ENCODE measurements at places on chromosomes 1 and 21. TPM values are rescaled to one million over a fixed set of nuclear protein-coding genes. Genes with fewer than 3 reads are reported as not detected.

AMY1C gene
- total RNA-seq, result not detected

MANEAL gene
- total RNA-seq, result 1.8 TPM

CYP4A11 gene
- total RNA-seq, result not detected

LRRN2 gene
- total RNA-seq, result 1.3 TPM

CLDN17 gene
- not detected for total RNA-seq

CASQ1 gene
- 0.26 TPM for total RNA-seq

PDC gene
- total RNA-seq, result not detected

ST6GALNAC3 gene
- total RNA-seq, result 20.0 TPM

- no peaks in the 10 kb centered on the region for H3K27me3 ChIP-seq
- peak; percentile 32 for DNase-seq
- no peaks in the 10 kb centered on the region for H3K36me3 ChIP-seq
- no peaks in the 10 kb centered on the region for H3K4me1 ChIP-seq
Observed at GRCh38 chr21:36104317-36105300, 30.3 kb upstream of the CBR3 start.

DNA sequence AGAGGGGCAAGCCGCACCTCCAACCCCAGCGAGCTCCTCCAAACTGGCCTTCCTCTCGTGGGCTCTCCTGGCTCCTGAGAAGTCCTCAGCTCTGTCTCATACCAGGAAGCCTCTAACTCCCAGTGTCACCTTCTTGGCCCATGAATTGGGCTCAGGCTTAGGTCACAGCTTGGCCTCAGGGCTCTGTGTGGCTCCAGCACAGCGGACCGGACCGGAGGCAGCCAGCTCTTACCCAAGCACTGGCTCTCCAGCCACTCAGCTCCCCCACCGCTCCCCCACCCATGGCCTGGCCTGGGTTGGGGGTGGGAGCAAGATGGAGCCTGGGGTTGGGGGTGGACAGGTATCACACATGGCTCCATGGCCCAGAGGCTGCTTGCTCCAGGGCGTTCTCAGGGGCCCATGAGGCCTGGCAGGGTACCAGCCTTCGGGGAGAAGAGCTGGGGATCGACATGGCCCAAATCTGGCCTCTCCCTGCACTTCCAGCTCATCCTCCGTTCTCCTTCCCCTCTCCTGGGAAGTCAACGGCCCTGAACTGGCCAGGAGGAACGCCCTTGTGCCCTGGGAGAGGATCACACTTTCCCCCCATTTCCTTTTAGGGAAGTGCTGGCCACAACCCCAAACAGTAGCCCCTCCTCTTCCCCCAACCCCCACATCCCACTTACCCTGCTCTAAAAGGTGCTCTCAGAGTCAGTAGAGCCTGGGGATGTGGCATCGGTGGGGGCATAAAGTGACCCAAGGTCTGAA, 97.5 kb downstream of the CASZ1 start:
- peak overlapping the region; percentile 34 for H3K27ac ChIP-seq
- no peaks in the 10 kb centered on the region for H3K27me3 ChIP-seq
- H3K4me3 ChIP-seq, result no peak overlapping the region
- no peaks in the 10 kb centered on the region for H3K4me1 ChIP-seq
- H3K36me3 ChIP-seq, result no peaks in the 10 kb centered on the region

DNA sequence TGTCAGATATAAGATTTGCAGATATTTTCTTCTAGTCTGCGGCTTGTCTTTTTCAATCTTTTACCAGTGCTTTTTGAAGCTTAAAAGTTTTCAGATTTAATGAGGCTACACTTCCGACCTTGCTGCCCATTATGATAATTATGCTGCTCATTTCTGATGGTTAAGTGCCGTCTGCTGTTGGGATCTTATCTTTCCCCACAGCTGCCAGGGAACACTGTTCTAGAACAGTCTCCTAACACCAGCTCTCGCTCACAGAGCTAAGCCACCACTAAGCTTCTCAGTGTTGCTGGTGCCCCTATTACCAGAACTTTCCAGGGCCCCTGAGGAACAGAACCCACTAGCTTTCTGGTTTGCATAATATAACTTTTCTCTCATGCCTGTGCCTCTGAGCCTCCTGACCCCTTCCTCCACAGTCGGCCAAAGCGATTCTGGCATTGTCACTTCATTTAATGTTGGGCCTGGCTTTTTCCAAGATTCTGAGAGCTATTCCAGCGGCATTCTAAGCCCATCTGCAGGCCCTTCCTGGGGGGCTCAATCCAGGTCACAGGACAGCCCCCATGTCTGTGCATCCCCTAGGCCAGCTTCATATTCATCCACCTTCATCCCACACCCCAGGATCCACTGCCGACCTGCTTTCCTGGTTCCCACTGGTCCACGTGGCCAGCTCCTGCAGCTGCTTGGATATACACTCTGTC, 237.0 kb downstream of the PTPRU start:
- H3K4me1 ChIP-seq, result no peaks in the 10 kb centered on the region
- H3K27me3 ChIP-seq, result no peaks in the 10 kb centered on the region
- DNase-seq, result no peak

DNA sequence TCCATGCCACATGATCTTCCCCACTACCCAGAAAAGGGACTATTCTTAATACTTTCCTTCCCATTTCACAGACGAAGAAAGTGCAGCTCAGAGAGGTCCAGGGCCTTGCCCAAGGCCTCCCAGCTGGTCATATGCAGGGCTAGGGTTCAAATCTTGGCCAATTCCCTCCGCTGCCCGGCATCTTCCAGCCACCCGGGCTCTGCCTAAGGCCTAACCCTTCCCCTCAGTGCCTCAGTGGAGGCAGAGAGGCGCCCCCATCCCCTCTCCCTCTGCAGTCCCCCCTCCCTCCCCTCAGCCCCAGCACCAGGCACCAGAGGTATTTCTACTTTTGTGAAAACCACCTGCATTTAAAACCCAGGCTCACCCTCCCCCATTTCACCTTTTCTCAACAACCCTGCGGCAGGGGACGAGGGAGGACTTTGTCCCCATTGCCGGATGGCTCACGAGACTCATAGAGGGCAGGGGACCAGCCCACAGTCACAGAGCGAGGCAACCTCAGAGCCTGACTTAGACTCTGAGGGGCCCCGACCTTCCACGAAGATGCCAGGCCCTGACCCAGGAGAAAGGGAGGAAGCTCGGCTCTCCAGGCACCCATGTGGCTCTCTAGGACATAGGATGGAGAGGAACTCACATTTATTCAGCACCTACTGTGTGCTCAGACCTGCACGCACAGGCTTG, 12.3 kb downstream of the LAPTM5 start:
- no peak overlapping the region for H3K27ac ChIP-seq
- no peak for DNase-seq
- no peaks in the 10 kb centered on the region for H3K36me3 ChIP-seq

- H3K36me3 ChIP-seq, result no peaks in the 10 kb centered on the region
- no peaks in the 10 kb centered on the region for H3K27me3 ChIP-seq
- H3K27ac ChIP-seq, result no peak overlapping the region
- no peaks in the 10 kb centered on the region for H3K4me1 ChIP-seq
Observed at GRCh38 chr1:221268295-221268694, 389.1 kb downstream of the HLX start.

- peaks cover 12% of the 10 kb centered on the region for H3K4me1 ChIP-seq
- H3K36me3 ChIP-seq, result no peaks in the 10 kb centered on the region
- no peak overlapping the region for H3K4me3 ChIP-seq
- peak; percentile 66 for DNase-seq
Observed at GRCh38 chr1:8661185-8662110, 156.0 kb downstream of the RERE start.

DNA sequence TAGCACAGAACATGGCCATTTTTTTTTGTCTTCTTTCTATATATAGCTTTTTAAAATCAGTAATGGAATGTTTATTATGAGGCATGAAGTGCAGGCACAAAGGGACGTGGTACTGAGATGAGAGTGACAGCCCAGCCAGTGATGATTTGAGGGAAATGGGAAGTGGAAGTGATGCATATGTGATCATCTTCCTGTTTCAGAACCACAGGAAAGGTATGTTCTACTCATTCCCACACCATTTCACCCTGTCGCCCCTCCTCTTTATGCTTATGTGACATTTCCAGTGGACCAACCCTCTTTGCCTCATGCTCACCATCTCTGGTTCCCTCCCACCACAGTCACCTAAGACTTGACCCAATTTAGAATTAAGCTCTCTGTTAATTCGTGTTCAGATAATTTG, 24.3 kb downstream of the PTGS2 start:
- no peaks in the 10 kb centered on the region for H3K4me1 ChIP-seq
- no peak overlapping the region for H3K27ac ChIP-seq
- no peaks in the 10 kb centered on the region for H3K36me3 ChIP-seq
- no peaks in the 10 kb centered on the region for H3K27me3 ChIP-seq
- DNase-seq, result no peak
- H3K4me3 ChIP-seq, result no peak overlapping the region

- H3K4me1 ChIP-seq, result peaks cover 7% of the 10 kb centered on the region
- H3K36me3 ChIP-seq, result no peaks in the 10 kb centered on the region
- DNase-seq, result no peak
- no peaks in the 10 kb centered on the region for H3K27me3 ChIP-seq
Observed at GRCh38 chr1:52032124-52032784, 1.4 kb downstream of the KTI12 start.

DNA sequence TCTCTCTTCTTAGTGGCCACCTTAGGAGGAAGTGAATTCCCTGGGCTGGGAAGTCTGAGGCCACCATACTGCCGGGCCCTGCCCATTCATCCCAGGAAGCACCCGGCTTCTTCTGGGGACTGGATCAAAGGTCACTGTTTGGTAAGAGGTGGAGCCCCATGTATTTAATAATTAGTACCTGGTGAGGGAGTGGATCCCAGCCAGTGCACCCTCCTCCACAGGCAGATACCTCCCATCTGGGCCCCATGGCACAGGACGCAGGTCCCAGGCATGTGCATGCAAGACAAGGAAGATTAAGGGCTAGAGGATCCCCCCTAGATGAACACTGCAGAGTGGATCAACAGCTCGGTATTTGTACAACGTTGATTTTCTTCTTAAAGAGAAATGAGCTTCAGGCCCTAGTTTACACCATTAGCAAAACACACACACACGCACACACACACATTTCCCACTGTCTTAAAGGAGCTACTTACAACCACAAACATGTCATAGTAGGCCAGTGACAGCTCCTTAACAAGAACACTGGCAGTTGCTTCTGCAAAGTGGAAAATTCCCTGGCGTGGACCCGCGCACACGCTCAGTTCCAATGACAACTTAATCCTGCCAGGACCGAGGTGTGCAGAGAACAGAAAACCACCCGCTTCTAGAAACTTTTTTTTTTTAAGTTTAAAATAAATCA, 90.7 kb downstream of the MRPL37 start:
- no peaks in the 10 kb centered on the region for H3K27me3 ChIP-seq
- no peak overlapping the region for H3K4me3 ChIP-seq
- no peaks in the 10 kb centered on the region for H3K4me1 ChIP-seq

DNA sequence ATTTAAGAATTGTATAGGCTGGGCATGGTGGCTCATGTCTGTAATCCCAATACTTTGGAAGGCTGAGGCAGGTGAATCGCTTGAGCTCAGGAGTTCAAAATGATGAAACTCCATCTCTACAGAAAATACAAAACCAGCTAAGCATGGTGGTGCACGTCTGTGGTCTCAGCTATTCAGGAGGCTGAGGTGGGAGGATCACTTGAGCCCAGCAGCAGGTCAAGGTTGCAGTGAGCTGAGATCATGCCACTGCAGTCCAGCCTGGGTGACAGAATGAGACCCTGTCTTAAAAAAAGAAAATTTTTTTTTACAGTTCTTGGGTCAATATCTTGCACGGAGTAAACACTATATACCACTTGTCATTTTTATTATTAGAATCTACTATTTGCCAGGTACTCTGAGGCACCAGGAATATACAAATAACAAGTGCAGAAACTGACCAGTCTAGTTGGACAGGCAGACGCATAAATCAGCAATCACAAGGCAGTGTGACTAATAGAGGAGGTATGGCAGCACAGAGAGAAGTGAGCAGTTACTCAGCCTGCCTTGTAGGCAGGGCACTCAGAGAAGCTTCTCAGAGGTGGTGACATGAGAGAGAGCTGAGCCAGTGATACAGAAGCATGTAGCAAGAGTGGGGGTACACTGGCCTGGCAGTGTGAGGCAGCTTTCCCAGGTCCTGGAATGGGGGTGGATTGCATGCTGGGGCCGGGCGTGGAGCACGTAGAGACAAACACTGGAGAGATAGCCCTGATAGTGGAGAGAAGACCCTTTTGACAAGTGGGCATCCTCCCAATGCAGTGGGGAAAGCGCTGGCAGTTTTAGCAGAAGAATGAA, 8.0 kb downstream of the PHLDA3 start:
- H3K36me3 ChIP-seq, result no peaks in the 10 kb centered on the region
- H3K27me3 ChIP-seq, result no peaks in the 10 kb centered on the region
- DNase-seq, result peak; percentile 57

- no peaks in the 10 kb centered on the region for H3K4me1 ChIP-seq
- no peak overlapping the region for H3K27ac ChIP-seq
- DNase-seq, result no peak
- no peaks in the 10 kb centered on the region for H3K36me3 ChIP-seq
Observed at GRCh38 chr1:216325946-216326345, 97.3 kb downstream of the USH2A start.

- H3K36me3 ChIP-seq, result no peaks in the 10 kb centered on the region
- no peak overlapping the region for H3K27ac ChIP-seq
- no peaks in the 10 kb centered on the region for H3K4me1 ChIP-seq
- no peak for DNase-seq
- H3K4me3 ChIP-seq, result no peak overlapping the region
Observed at GRCh38 chr1:225486856-225487255, 59.0 kb upstream of the LBR start.

GRCh38 chr1:67619080-67619479, 65.9 kb upstream of the GADD45A start:
- H3K4me3 ChIP-seq, result no peak overlapping the region
- peak overlapping the region; percentile 90 for H3K27ac ChIP-seq
- H3K36me3 ChIP-seq, result no peaks in the 10 kb centered on the region

DNA sequence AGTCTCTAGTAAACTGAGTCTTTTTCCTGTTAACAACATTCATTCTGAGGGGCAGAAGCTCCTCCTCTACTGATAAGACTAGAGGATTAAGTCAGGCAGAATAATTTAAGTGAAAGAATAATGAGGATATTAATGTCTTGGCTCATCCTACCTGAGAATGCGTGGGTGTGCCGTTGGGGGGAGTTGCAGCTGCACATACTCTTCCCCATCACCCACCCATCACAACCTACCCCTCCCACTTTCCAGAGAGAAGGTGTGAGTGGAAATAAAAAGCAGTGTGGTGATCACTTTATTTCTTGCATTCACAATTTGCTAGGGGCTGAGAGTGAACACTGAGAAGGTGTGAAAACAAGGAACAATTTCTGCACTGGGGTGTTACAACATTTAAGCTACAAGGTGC, 146.8 kb upstream of the MAGI3 start:
- H3K4me1 ChIP-seq, result no peaks in the 10 kb centered on the region
- H3K27me3 ChIP-seq, result no peaks in the 10 kb centered on the region
- no peaks in the 10 kb centered on the region for H3K36me3 ChIP-seq
- no peak overlapping the region for H3K27ac ChIP-seq

DNA sequence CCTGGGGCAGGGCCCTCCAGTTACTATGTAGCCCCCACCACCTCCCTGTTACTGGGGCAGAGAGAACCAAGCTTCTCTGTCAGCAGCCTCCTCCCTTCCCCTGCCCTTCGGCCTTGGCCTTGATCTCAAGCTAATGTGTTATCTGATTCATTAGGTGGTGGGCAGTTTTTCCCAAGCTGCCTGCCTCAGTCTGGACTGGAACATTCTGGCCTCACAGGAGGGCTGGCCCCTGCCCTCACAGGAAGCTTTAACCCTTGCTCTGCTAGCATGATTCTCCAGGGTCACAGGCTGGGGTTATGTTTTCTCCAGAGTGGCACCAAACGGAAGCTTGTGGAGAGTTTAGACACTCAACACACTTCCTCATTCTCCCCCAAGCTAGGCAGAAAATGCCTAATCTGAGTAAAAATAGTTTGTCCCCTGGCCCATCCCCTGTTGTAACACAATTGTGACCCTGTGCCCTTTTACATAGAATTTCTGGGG, 37.2 kb upstream of the SLC6A9 start:
- no peaks in the 10 kb centered on the region for H3K27me3 ChIP-seq
- H3K4me3 ChIP-seq, result no peak overlapping the region
- no peaks in the 10 kb centered on the region for H3K36me3 ChIP-seq
- no peak for DNase-seq
- no peak overlapping the region for H3K27ac ChIP-seq
